EH (cell line): ENCODE measurements at places on chromosomes 4 and X.

GRCh38 chrX:3690140-3690539 is 23.3 kb downstream of the PRKX start:
- DNase-seq, result no peak

GRCh38 chr4:83780053-83780733 is 244.3 kb downstream of the GPAT3 start:
- DNase-seq, result peak; percentile 3

- no peak for DNase-seq
These were observed 529.7 kb upstream of the BOD1L1 start for GRCh38 chr4:14157262-14157661.

DNA sequence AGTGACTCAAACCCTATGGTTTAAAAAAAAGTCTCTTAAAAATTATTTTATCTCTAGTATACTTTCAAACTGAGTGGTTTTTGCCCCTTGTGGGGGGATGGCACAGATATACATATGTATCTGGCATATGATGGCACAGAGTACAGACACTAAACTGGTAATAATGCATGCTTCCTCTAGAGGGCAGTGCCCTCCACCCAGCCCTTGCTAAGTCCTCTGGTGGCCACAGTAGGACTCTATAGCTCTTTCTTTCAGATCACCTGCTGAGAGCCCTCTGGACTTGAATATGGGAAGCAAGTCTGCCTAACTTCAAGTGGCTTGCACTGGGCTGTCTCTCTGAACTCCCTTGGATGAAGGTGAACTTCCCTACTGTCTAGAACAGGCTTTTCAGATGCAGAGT is 66.3 kb downstream of the TSPAN7 start:
- DNase-seq, result peak; percentile 16

DNA sequence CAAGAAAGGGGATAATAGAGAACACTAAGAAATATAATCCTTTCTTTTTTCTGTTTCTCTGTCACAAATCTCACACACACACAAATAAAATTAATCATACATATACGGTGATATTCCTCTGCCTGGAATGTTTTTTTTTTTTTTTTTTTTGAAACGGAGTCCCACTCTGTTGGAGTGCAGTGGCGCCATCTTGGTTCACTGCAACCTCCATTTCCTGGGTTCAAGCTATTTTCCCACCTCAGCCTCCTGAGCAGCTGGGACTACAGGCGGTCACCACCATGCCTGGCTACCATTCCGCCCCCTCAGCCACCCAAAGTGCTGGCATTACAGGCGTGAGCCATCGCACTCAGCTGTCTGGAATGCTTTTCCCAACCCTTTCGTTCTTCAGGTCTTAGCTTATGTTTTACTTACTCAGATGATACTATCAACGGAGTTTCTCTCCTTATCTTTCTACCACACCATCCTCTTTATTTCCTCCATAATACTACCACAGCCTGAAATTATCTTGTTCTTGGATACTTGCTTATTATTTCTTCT is 69.3 kb downstream of the ANKRD17 start:
- no peak for DNase-seq

DNA sequence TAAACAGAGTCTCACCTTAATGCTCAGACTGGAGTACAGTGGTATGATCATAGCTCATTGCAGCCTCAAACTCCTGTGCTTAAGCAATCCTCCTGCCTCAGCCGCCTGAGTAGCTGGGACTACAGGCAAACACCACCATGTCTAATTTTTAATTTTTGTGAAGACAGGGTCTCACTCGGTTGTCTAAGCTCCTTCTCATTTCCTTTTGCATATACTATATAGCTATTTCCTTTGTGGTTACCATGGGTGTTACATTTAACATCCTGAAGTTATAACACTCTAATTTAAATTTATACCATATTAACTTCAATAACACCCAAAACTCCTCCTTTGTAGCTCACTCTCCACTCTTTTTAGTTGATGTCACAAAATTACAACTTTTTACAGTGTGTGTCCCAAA is 114.3 kb downstream of the DCK start:
- no peak for DNase-seq
